Iris pigment epithelial cell (primary cell): ENCODE measurements at places on chromosomes 5 and 9.

DNA sequence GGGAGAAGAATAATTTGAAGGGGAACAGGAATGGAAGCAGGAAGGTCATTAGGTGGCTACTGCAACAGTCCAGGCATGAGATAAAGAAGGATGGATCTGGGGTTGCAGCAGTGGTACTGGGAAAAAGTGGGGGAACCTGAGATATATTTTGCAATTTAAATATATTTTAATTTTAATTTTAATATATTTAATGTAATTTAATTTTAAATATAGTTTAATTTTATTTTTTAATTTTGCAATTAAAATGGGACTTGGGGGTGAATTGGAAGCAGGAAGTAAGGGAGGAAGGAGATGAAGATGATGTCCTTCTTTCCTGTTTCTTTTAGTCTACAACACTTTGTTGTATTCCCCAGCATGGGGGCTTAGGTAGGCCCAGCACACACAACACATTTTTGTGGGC, 369.8 kb downstream of the GADD45G start:
- no peak for DNase-seq

GRCh38 chr9:77977210-77977611, 54.4 kb downstream of the GNAQ start:
- peak; percentile 90 for DNase-seq

- DNase-seq = no peak
Observed at GRCh38 chr5:42908086-42908485, 96.4 kb upstream of the SELENOP start.

GRCh38 chr9:129489838-129490582, 130.9 kb downstream of the C9orf50 start:
- no peak for DNase-seq

GRCh38 chr5:575636-576035, 36.5 kb upstream of the CEP72 start:
- no peak for DNase-seq

- no peak for DNase-seq
Observed at GRCh38 chr5:120073722-120074121, 390.4 kb upstream of the PRR16 start.

- no peak for DNase-seq
Observed at GRCh38 chr9:129513282-129513681, 107.6 kb downstream of the C9orf50 start.
